Kasumi-1 (cell line): ENCODE measurements at places on chromosomes 1 and 21.

- no peak for DNase-seq
These were observed 274.5 kb downstream of the S1PR1 start for GRCh38 chr1:101511202-101511891.

- no peak for DNase-seq
These were observed 31.0 kb upstream of the PPP1R15B start for GRCh38 chr1:204442376-204443259.

GRCh38 chr21:42621819-42622177, 31.6 kb upstream of the PDE9A start:
- DNase-seq: no peak

DNA sequence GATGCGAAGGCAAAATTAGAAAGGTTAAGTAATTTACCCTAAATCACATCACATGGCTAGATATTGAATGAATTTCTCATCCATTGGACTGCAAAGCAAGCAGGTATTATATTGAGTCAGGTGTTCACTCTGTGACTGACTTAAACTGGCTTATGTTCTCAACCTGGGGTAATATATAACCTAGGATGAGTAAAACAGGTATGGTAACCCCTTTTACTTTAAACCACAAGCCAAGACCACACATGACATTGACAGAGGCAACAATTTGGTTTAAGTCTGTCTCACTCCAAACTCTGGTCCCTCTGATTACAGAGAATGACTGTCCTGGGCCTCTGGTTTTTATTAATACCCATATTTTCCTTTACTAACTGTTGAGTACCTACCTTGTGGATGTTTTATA, 33.3 kb downstream of the MAEL start:
- no peak for DNase-seq

DNA sequence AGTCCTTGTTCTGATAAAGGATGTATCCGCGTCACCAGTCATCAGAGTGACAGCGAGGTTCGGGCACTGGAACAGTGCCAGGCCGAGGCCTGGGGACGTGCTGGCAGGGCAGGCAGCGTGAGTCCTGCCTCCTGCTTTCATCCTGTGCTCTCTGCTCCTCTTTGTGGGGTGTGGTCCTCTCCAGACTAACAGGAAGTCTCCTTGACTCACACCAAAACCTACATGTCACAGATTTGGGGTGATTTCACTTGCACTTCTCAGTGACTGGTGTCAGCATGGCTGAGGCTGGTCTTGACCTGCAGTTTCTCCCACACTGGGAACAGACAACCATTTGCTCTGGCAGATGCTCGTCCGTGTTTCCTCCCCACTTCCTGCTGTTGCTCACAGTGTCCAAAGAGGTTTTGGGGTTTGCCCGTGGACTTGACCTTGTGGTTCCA, 8.8 kb upstream of the NLRP3 start:
- DNase-seq: peak; percentile 79

DNA sequence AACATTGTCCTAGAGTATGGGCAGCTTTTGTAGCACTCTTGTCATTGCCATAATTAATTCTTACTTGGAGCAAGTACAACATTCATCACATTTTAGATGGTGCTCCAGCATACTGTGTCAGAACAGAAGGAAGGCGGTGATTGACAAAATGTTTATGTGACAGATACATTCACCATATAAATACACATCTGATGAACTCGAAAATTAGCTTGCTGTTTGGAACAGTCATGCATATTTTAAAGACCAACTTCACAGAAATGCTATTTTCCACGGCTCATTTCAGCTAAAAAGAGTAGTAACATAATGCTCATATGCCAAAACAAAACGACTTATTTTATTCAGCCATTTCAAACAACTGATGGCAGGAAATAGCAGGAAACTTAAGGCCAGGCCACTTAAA, 302.7 kb downstream of the MRPL39 start:
- no peak for DNase-seq

DNA sequence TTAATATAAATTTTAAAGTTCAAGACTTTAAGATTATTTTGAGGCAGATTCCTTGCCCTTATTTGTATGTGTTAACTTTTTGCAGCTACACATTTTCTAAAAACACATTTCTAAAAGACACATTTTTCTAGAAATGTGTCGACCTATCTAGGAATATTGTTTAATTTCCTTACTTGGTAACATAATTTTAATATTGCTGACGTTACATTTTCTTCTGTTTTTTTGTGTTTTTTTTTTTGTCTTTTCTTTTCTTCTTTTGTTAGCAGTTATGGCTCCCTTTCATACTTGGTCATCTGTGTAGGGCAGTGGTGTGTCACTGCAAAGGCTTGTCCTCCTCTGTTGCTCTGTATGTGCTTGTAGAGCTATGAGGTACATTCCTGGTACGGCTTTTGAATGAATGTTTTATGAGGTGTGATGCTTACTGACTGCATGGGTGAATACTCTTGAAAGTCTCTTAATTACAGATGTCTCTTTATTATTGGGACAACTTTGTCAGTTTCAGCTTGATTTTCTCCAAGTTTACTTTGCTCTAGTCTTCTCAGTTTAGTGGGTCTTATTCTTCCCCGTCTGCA, 30.1 kb downstream of the LRRC8D start:
- DNase-seq: no peak

GRCh38 chr1:93619507-93620171, 62.0 kb downstream of the BCAR3 start:
- DNase-seq: peak; percentile 7

DNA sequence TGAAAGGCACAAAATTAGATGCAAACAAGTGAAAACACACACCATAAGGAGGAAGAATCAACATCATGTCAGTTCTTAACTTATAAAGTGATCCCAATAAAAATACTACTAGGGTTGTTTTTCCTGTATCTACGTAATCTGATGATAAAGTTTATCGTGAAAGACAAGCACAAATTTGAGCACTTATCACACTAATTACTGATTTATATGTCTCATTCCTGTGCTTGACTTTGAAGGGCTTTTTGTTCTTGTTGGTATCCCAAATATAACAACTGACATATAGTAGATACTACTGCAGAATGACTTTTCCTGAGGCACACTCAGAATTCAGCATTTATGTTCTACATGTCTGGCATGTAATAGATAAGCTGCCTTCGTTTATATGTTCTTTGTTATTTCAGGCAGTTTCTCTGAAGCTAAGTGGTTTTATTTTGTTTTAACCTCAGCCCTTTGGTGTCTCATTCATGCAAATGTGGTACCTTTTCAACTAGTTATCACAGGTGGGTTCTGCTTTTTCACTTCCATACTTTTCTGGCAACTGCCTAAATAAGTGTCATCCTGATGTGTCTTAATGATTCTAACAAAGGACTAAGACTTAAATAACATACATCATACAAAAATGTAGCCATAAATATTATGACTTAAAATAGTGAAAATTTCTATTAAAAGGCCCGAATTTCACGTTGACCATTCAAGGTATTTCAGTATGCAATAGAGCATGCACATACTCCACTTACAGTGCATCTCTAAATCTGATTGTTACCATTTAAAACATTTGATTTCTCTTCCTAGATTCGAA, 73.2 kb downstream of the LRRC8C start:
- no peak for DNase-seq

- no peak for DNase-seq
These were observed 167.1 kb downstream of the LYPLAL1 start for GRCh38 chr1:219340796-219341195.

DNA sequence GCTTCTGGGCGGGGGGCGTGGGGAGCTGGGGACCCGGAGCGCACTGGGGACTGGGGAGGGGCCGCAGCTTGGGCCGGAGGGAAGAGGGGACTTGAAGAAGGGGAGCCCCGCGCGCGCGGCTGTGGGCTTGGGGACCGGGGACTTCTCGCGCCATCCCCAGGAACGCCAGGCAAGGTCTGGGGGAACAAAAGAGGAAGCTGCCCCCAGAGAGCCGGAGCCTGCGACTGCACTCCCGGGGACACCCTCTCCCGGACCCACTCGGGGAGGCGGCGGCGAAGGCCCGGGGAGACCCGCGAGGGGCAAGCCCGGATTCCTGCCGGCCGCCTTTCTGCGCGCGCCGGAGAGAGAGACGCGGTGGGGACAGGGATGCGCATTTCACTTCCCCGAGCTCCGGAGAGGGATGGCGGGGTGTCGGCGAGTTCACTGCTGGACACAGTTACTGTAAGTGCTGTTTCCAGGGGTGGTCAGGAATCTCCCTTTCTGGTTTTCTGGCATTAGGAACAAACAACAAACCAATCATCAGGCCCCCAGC, 732 bp downstream of the ABCG1 start:
- DNase-seq: peak; percentile 19

DNA sequence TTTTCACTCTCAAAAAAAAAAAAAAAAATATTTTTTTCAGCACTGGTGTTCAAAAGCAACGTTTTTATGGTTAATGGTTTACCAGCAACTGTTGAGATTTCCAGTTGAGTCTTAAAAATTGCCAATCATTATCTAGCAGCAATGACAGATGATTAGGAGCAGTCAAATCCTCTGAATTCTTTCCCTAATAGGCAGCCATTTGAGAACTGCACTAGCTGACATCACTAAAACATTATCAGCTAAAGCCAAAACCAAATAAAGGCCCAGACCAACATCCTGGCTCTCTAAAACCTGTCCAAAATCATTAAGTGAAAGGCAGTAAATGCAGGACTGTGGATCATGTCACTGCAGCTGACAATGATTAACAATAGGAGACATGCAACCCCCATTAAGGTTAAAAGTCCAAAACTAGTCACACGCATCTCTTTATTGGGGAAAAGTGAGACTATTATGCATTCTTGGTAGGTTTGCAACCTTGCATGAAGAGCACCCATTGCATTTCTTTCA, 14.0 kb downstream of the SFPQ start:
- DNase-seq: no peak

DNA sequence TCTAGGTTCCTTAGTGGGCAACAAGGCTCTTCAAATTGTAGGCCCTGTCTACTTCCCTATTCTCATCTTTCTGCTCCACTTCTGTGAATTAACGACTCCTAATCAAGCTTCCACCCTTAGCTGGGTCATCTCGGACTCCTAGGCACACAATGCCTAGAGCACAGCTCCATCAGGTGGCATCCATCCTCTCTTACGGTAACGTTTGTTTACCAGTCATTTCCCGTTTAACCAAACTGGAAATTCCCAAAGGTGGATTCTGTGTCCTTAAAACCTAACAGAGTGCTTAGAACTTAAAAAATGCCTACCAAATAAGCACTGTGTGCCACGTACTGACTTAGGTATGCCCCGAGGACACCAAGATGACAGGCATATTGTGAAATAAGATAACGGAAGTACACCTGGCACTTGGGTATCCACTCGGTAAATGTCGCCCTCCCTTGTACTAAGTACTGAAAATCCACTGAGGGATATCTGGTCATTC, 1.5 kb downstream of the PARP1 start:
- peak; percentile 71 for DNase-seq

DNA sequence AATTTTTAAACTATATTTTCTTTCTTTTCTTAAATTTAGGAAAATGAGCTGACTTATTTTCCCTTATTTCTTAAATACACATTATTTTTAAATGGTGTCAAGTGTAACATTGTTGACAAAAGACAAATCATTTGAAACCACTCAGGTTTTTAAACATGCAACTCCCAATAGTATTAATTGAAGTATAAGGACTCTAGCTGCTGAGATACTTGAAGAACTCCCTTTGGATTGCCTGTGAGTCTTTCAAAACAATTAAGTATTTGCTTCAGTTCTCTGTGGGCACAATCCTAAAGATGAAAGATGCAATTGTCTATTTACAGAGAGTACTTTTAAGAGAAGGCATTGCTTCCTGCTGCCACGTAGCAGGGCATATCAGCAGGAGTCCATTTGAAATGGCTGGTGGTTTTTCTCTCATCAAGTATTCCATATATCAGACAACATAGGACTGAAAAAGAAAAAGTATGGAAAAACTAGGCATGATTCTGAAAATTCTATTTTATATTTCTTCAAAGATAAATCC, 373.4 kb downstream of the NEGR1 start:
- no peak for DNase-seq

DNA sequence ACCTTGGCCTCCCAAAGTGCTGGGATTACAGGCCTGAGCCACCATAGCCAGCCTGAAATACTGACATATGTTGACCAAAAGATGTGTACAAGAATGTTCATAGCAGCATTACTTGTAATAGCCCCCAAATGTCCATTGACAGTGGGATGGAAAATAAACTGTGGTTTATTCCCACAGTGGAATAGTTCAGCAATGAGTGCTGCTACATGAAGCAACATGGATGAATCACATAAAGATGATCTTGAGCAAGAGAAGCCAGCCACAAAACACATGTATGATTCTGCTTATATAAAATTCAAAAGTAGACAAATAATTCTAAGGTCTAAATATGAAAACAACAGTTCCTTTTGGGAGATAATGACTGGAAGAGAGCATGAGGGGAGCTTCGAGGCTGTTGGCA, 9.1 kb upstream of the CREG1 start:
- no peak for DNase-seq

GRCh38 chr1:117036018-117036461, 24.1 kb upstream of the TTF2 start:
- DNase-seq: no peak

DNA sequence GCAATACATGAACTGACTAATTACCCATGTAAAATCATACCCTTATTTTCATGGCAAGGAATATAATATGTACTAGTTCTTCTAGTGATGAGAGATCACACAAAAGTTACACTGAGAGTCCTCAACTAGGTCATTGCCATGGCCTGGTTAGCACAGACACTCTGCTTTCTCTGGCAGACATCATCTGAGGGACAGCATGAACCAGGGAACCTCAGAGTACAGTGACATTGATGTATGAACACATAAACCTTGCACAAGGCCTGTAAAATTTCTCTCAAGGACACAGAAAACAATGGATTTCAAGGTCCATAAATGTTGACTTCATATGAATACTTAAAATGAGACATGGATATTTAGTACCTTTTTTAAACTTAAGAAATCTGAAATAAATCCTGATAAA, 108.8 kb upstream of the MAGI3 start:
- no peak for DNase-seq

DNA sequence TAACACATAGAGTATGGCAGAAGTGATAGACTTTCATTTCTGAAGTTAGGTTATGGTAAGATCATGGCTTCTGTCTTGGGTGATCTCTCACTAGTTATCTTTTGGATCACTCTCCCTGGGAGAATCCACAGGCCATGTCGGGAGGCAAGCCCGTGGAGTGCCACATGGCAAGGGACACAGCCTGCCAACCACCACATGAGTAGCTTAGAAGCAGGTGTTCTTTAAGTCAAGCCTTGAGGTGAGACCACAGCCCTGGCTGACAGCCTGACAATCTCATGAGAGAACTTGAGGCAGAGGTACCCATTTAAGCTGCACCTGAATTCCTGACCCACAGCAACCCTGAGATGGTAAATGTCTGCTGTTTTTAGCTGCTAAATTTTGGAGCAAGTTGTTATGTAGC, 130.4 kb downstream of the KCNN3 start:
- no peak for DNase-seq
